ENCODE measurements at places on chromosomes 7 and 10.

DNA sequence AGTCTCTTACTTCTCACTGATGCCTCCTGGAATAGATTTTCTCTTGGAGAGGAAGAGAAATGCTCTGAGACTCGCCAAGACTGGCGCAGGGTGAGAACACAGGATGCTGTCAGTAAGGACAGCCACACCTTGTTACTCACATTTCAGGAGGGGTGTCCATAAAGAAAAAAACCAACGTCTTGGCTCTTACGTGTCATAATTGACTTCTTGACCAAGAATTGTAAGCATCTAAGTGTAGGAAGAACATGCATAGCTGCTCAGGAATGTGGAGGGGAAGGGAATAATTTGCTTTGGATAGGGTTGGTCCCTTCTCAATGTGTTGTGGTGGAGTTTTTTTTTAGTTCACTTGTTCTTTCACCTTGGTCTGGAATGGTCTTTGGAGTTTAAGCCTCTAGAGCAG is 43.8 kb upstream of the ZNF438 start:
- no peak for DNase-seq

DNA sequence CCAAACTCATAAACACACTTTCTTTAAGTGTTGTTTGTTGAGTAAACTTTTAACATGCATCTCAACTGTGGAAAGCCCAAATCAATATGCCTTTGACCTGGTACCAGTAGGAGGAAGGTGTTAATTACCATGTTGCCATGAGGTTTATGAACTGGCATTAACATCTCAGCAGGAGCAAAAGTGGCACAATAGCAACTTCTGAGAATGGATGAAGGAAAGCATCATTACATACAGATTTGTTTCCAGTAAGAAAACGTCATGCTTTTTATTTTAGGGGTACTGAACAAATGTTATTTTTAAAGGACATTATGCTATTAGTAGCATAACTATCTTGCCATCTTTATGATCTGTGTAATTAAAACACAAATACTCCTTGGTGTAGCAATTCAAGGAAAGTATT is 51.1 kb downstream of the ARMC3 start:
- no peak for DNase-seq

DNA sequence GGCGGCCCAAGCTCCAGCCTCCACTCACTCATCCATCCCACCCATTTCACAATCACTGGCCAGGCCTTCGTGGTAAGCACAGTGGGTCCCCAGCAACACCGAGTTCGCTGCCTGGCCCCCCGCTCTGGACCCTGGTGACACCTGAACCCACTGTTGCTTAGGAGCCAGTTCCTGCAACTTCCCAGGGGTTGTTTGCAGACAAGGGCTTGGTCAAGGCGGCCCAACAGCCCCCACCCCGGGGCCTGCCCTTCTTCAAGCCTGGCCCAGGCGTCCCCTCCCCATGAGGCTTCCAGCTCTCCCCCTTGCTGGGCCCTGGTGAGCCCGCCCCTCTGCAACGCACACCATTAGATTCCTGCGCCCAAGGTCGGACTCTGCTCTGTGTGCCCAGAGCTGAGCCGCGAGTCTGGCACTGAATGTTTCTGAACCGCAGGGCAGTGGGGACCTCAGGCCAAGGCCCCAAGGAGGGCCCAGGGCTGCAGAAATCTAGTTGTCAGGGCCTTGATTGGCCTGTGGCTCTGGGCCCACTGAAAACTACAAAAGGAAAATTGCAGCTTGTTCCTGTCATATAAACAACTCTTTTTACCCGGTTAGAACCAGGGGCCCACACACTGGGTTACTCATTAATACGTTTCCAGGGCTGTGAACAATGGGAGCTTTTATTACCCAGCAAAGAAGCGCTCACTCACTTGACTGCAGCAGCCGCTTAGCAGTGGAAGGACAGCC is 2.1 kb upstream of the COX19 start:
- DNase-seq = peak; percentile 66

DNA sequence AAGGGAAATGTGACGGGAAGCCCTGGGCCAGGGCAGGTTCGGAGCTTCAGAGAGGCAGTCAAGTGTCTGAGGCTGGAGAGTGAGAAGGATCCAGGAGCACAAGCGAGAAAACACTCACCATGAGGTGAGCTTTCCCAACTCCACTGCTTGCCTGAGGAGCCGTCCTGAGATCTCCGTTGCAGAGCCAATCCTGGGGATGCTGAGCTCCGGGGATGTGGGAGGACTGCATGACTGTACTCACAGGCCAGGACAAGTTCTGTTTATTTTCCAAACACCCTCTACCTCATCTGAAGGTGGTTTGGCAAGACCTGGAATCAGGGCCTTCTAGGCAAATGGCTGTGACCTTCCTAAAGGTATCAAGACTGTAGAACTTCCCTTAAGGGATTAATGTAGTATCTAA is 38.7 kb downstream of the GLI3 start:
- no peak for DNase-seq

- peak; percentile 37 for DNase-seq
Observed at GRCh38 chr10:89301721-89302445, at the start of gene IFIT2. Gene IFIT2, plus strand, starts transcription at chr10:89302046. Its CDS starts 78 bp downstream, at chr10:89302124.
